Fibroblast of lung (primary cell): ENCODE measurements at places on chromosomes 12 and 14. TPM values are rescaled to one million over a fixed set of nuclear protein-coding genes. Genes with fewer than 3 reads are reported as not detected.

Gene CLEC14A
- total RNA-seq: 2.6 and 5.3 TPM in 2 replicates

Gene FGF6
- not detected in 2 replicates for total RNA-seq

Gene STXBP6
- 4.5 and 7.7 TPM in 2 replicates for total RNA-seq

Gene DNAI7
- 0.17 and 0.26 TPM in 2 replicates for total RNA-seq

Gene EFS
- 8.5 and 12.2 TPM in 2 replicates for total RNA-seq

Gene LRRIQ1
- total RNA-seq: under 0.01 TPM in 2 replicates

Gene SLC39A9
- total RNA-seq: 81.9 and 84.0 TPM in 2 replicates

Gene TAS2R9
- total RNA-seq: 0.17 TPM in 1 of 2 replicates, not detected in the other

Gene SALL2
- total RNA-seq: 3.1 and 3.5 TPM in 2 replicates

Gene ERO1A
- 28.5 and 34.5 TPM in 2 replicates for total RNA-seq

Gene DAO
- not detected in 2 replicates for total RNA-seq

Gene GPR132
- total RNA-seq: 0.17 and 0.26 TPM in 2 replicates

Gene SERPINA6
- not detected in 2 replicates for total RNA-seq

Gene B4GALNT3
- not detected in 2 replicates for total RNA-seq

Gene KRT79
- not detected in 2 replicates for total RNA-seq

Gene NINJ2
- 0.66 and 1.3 TPM in 2 replicates for total RNA-seq

Gene TMEM229B
- 0.77 and 0.99 TPM in 2 replicates for total RNA-seq

Gene POLE2
- total RNA-seq: 3.1 and 4.5 TPM in 2 replicates

Gene CDCA3
- total RNA-seq: 1.5 and 9.1 TPM in 2 replicates

Gene CMTM5
- total RNA-seq: 0.33 and 0.77 TPM in 2 replicates

Gene CCDC85C
- 2.6 and 9.6 TPM in 2 replicates for total RNA-seq

Gene SERPINA5
- total RNA-seq: not detected in 2 replicates

Gene CCDC184
- under 0.01 and 0.17 TPM in 2 replicates for total RNA-seq

Gene C12orf56
- total RNA-seq: 0.77 and 1.5 TPM in 2 replicates

Gene BEGAIN
- total RNA-seq: under 0.01 TPM in 2 replicates

Gene CRIP1
- total RNA-seq: 1.3 and 3.0 TPM in 2 replicates

Gene MYO1H
- 0.77 TPM in 1 of 2 replicates, not detected in the other for total RNA-seq

Gene KRT72
- total RNA-seq: not detected in 2 replicates

Gene VRTN
- total RNA-seq: not detected in 2 replicates

Gene MBD6
- 5.1 and 7.1 TPM in 2 replicates for total RNA-seq

Gene SIVA1
- 60.6 and 65.1 TPM in 2 replicates for total RNA-seq

Gene SMIM41
- total RNA-seq: 2.0 and 2.1 TPM in 2 replicates

Gene RBP5
- total RNA-seq: 0.26 TPM in 1 of 2 replicates, not detected in the other

Gene KRT6A
- total RNA-seq: not detected in 2 replicates

Gene TXNDC16
- total RNA-seq: 3.0 and 5.1 TPM in 2 replicates

Gene TAS2R46
- total RNA-seq: 1.5 and 2.0 TPM in 2 replicates

Gene C12orf60
- total RNA-seq: 1.0 and 1.5 TPM in 2 replicates

Gene ADAMTS20
- not detected in 2 replicates for total RNA-seq

Gene CISTR
- total RNA-seq: not detected in 2 replicates

Gene PPFIA2
- total RNA-seq: 0.26 and 2.1 TPM in 2 replicates

Gene IRAK3
- total RNA-seq: 7.4 and 11.1 TPM in 2 replicates

Gene TAS2R7
- total RNA-seq: not detected in 2 replicates

Gene RPS26
- 86.2 and 125 TPM in 2 replicates for total RNA-seq

Gene SLC25A47
- total RNA-seq: under 0.01 TPM in 1 of 2 replicates, not detected in the other

Gene PLEKHG3
- total RNA-seq: 0.17 and 2.3 TPM in 2 replicates

Gene PPP1R36
- total RNA-seq: 1.0 and 1.3 TPM in 2 replicates

Gene RPGRIP1
- under 0.01 TPM in 1 of 2 replicates, not detected in the other for total RNA-seq

Gene BLTP3B
- total RNA-seq: 38.3 and 44.4 TPM in 2 replicates

Gene RNASE1
- not detected in 2 replicates for total RNA-seq
